ENCODE measurements at places on chromosomes 5 and 9. TPM values are rescaled to one million over a fixed set of nuclear protein-coding genes. Genes with fewer than 3 reads are reported as not detected.

Gene MED10
- 18.1 TPM for total RNA-seq

Gene NDFIP1
- total RNA-seq, result 53.4 TPM

GRCh38 chr9:134710901-134711300 lies 69.3 kb downstream of the COL5A1 start:
- no peaks in the 10 kb centered on the region for H3K36me3 ChIP-seq
- DNase-seq, result no peak
- no peak overlapping the region for H3K27ac ChIP-seq
- no peaks in the 10 kb centered on the region for H3K27me3 ChIP-seq
- no peak overlapping the region for H3K4me3 ChIP-seq

DNA sequence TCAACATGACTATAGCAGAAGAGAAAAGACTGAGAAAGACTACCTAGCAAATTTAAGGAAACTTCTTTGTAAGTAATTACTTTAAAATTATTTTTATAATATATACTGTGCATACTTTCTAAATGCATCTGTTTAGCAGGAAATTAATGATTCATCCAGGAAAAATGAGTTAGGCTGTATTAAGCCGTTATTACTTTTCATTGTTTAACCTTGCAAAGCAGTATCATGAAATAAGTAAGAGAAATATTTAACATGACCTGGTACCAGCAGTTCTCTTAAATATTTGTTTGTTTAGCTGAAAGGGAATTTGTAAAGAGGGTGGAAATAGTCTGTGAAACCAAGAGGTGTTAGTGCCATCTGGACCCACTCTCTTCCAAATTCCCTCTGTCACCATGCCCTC lies 175.0 kb downstream of the GNAQ start:
- no peaks in the 10 kb centered on the region for H3K4me1 ChIP-seq
- no peak overlapping the region for H3K27ac ChIP-seq
- H3K36me3 ChIP-seq, result no peaks in the 10 kb centered on the region
- DNase-seq, result no peak
- no peak overlapping the region for H3K4me3 ChIP-seq

DNA sequence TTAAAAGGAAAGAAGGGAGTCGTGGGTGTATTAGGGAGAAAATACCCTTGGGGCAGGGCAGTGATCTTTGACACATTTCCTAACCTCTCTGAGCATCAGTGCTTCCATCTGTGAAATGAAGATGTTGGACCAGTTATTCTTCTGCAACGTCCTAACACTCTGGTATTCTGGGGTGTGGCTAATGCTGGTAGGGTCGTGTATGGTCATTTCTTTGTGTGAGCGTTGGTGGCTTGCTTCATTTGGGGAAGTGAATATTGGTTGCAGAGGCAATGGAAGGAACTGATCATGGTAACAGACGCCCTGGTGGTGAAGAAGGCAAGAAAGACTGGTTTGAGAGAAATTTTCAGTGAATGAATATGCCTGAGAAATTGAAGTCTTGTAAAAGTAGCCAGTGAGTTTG lies 67.9 kb upstream of the TTC23L start:
- no peaks in the 10 kb centered on the region for H3K27me3 ChIP-seq
- H3K27ac ChIP-seq, result no peak overlapping the region
- DNase-seq, result no peak
- H3K4me1 ChIP-seq, result no peaks in the 10 kb centered on the region
- no peaks in the 10 kb centered on the region for H3K36me3 ChIP-seq

DNA sequence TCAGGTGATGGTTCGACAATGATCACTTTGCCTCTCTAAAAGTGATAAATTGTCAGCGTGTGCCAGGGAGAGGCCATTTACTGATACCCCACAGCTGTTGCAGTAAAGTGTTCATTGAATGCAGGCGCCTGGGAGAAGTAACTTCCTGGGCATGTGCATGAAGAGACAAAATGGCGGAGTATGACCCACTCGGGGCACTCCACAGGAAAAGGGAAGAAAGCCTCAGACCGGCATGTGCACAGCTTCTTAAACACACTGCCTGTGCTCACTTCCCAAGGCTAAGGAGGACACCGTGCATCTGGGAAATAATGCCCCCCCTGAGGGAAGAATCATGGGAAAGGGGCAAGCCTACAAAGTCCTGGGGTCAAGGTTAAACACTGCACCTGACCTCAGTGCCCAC lies 329.5 kb downstream of the ICE1 start:
- H3K27me3 ChIP-seq, result no peaks in the 10 kb centered on the region
- no peaks in the 10 kb centered on the region for H3K4me1 ChIP-seq
- no peak overlapping the region for H3K4me3 ChIP-seq
- H3K36me3 ChIP-seq, result no peaks in the 10 kb centered on the region
- no peak for DNase-seq
- H3K27ac ChIP-seq, result no peak overlapping the region

- no peaks in the 10 kb centered on the region for H3K4me1 ChIP-seq
- no peak overlapping the region for H3K4me3 ChIP-seq
- DNase-seq, result no peak
- no peaks in the 10 kb centered on the region for H3K27me3 ChIP-seq
These were observed 233.9 kb upstream of the ZNF608 start for GRCh38 chr5:124980163-124980941.

All from heart left ventricle (tissue), 16 donors.